Activated T-cell treated with anti-CD3 and anti-CD28 coated beads, Interleukin-2, amount 50 U/mL, for 1 hour (primary cell): ENCODE measurements at places on chromosomes 16 and 17.

- DNase-seq, result no peak
Measured at GRCh38 chr16:51916814-51917213, 630.1 kb downstream of the TOX3 start.

DNA sequence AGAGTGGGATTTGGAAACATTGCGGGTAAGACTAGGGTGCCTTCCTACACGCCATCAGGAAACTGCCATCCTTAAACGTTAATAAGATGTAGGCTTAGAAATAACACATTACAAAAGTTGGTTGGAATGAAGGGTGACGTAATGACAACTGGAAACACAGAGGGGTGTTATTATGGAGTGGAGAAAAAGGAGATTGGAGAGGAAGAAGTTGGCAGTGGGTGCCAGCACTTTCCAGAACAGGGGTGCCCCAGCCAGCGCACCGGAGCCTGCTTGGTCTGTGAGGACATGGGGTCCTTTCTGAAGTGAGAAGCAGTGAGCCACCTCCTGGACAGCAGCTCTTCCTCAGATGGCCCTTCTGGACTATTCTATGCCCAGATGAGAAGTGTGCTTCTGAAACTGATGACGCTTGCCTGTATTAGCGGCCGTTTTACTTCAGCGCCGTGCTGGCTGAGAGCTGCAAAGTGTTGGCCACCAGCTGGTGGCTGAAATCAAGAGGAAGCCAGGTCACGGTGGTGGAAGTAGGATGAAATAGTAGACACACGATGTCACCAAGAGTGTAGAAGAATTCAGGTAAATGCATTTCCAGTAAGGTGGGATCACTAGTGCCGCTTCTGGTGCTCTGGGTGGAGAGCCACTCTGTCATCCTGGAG lies 244.8 kb downstream of the NTN1 start:
- no peak for DNase-seq

- DNase-seq, result no peak
Measured at GRCh38 chr17:73160980-73161630, 3.7 kb upstream of the SSTR2 start.

DNA sequence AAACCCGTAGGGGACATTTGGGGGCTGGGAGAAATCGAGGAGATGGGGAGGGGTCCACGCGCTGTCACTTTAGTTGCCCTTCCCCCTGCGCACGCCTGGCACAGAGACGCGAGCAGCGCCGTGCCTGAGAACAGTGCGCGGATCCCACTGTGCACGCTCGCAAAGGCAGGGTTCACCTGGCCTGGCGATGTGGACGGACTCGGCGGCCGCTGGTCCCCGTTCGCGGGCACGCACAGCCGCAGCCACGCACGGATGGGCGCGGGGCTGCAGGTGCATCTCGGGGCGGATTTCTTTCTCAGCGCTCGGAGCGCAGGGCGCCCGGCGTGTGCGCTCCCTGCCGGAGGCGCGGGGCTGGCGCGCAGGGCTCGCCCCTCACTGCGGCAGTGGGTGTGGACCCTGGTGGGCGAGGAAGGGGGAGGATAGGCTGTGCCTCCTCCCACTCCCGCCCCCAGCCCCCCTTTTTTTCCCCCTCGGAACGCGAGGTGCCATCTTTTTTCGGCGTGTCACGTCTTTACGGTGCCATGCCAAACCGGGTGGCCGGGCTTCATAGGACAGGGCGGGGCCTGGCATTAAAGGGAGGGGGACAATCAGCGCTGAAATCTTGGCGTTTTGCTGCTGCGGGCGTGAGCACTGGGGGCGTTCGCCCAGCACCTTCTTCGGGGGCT lies 1.1 kb downstream of the MAPT start:
- DNase-seq, result peak; percentile 48

- peak; percentile 21 for DNase-seq
Measured at GRCh38 chr17:2685696-2686095, 25.9 kb downstream of the CLUH start.

DNA sequence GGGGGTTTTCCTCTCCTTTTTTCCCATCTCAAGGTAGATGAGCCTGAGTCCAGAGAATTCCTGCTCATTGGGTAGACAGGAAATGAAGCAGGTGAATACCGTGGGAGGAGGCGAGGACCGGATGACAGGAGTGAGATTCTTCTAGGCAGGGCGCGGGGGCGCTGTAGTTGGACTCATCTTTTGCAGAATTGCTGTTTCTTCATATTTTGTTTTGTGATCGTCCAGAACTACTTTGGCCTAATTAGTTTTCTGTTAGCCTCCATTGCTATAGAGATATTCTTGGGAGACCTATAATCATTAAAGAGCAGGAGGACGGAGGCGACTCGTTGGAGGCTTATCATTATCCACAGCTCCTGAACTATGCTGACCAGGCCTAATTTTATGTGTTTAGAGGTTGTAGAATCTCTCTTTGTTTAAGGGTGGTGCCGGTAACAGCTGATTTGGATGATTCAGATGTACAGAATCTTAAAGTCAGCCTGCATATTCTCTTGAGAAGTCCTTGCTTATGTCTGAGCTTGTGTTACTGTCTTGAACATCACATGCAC lies 650 bp downstream of the ATP6V0A1 start:
- no peak for DNase-seq
